Psoas muscle (tissue), 8 donors: ENCODE measurements at places on chromosomes 13 and 19. TPM values are rescaled to one million over a fixed set of nuclear protein-coding genes. Genes with fewer than 3 reads are reported as not detected.
A peak's percentile ranks its signal among the peaks of the same experiment; 100 is the strongest.

DNA sequence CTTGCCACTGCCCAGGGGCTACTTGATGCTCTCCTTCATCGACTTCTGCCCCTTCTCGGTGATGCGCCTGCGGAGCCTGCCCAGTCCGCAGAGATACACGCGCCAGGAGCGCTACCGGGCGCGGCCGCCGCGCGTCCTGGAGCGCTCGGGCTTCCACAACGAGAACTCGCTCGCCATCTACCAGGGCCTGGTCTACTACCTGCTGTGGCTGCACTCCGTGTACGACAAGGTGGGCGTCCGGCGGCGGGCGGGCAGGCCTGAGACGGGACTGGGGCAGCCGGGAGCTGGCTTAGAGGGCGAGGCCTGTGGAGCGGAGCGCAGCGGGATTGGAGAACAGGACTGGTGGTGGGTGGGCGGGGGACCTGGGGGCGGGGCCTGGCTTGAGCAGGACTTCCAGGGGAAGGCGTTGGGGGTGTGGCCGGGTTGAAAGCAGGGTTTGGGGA, 12.7 kb upstream of the PSMD8 start:
- peak; percentile 68 for DNase-seq
- no peak overlapping the region for H3K27ac ChIP-seq
- peaks cover 12% of the 10 kb centered on the region for H3K4me1 ChIP-seq
- peaks cover 12% of the 10 kb centered on the region for H3K27me3 ChIP-seq
- no peaks in the 10 kb centered on the region for H3K36me3 ChIP-seq

The FAM216B gene
- not detected for total RNA-seq

DNA sequence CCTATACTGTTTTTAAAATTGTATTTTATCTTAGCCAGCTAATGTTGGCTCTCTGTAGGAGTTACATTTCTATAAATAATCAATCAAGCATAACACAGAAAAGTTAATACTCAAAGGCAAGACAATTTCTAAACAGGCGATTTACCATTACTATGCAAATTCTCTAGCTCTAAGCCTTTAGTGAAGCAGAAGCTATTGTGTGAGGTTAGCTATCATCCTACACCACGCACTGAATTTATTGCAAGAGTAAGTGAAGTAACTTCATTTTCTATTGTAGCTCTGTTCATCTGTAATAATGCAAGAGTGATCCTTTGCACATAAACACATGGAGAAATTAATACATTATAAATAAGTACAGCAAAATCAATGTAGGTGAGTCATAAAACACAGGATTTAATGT, 439.3 kb downstream of the PCDH9 start:
- no peak for DNase-seq
- H3K27ac ChIP-seq, result no peak overlapping the region

- no peaks in the 10 kb centered on the region for H3K36me3 ChIP-seq
- no peak for DNase-seq
- H3K27ac ChIP-seq, result no peak overlapping the region
- no peaks in the 10 kb centered on the region for H3K4me1 ChIP-seq
- H3K4me3 ChIP-seq, result no peak overlapping the region
Measured at GRCh38 chr19:41111296-41111695, 2.9 kb upstream of the CYP2F1 start.

The IGFL2 gene
- total RNA-seq, result not detected

GRCh38 chr13:108270442-108270841, 924 bp downstream of the TNFSF13B start:
- no peaks in the 10 kb centered on the region for H3K36me3 ChIP-seq
- H3K4me3 ChIP-seq, result peak overlapping the region; percentile 62
- H3K27me3 ChIP-seq, result no peaks in the 10 kb centered on the region
- H3K4me1 ChIP-seq, result peaks cover 12% of the 10 kb centered on the region

The LENG9 gene
- 2.0 TPM for total RNA-seq

- no peak for DNase-seq
- H3K27ac ChIP-seq, result peak overlapping the region; percentile 27
- H3K36me3 ChIP-seq, result no peaks in the 10 kb centered on the region
Measured at GRCh38 chr19:38717051-38717450, 27.2 kb downstream of the CAPN12 start.

The NLRP5 gene
- total RNA-seq, result not detected

The ERICH6B gene
- total RNA-seq, result not detected

GRCh38 chr19:44800461-44800860, 8.4 kb upstream of the BCAM start:
- no peak overlapping the region for H3K4me3 ChIP-seq
- DNase-seq, result peak; percentile 86
- peaks cover 14% of the 10 kb centered on the region for H3K4me1 ChIP-seq
- no peaks in the 10 kb centered on the region for H3K27me3 ChIP-seq

- H3K27ac ChIP-seq, result no peak overlapping the region
- no peaks in the 10 kb centered on the region for H3K27me3 ChIP-seq
- H3K4me1 ChIP-seq, result no peaks in the 10 kb centered on the region
- no peak for DNase-seq
- H3K4me3 ChIP-seq, result no peak overlapping the region
Measured at GRCh38 chr13:34578471-34578870, 363.6 kb upstream of the NBEA start.

The SIGLEC8 gene
- total RNA-seq, result 0.14 TPM

The DZIP1 gene
- total RNA-seq, result 1.8 TPM

The IGLON5 gene
- not detected for total RNA-seq

DNA sequence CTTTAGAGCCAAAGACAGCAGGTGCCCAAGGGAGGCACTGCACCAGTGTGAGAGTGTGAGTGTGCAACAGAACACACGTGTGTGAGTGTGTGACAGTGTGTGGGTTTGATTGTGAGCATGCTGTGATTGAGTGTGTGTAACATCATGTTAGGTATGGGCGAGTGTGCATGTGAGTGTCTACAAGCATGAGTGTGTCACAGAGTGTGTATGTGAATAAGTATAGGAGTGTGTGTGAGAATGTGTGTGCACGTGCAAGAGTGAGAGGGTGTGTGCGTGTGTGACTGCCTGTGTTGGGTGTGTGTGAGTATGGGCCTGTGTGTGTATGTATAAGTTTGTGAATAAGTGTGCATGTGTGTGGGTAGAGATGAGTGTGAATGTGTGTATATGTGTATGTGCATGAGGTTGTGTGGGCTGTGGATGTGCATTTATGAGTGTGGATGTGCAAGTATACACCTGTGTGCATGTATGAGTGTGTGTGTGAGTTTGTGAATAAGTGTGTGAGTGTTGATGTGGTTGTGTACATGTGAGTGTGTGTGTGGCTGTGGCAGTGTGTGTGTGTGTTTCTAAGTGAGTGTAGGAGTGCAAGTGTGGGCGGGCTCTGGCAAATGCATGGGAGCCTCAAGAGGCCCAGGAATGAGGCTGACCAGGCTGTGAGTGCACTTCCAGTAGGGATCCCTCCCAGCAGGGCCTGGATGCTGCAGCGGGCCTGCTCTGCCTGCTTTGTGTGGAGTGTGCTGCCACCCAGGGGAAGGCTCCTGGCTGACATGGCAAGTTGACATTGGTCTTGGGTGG, 198.4 kb downstream of the COL4A1 start:
- peak overlapping the region; percentile 83 for H3K27ac ChIP-seq
- H3K4me3 ChIP-seq, result no peak overlapping the region
- peak; percentile 78 for DNase-seq
- peaks cover 13% of the 10 kb centered on the region for H3K4me1 ChIP-seq

DNA sequence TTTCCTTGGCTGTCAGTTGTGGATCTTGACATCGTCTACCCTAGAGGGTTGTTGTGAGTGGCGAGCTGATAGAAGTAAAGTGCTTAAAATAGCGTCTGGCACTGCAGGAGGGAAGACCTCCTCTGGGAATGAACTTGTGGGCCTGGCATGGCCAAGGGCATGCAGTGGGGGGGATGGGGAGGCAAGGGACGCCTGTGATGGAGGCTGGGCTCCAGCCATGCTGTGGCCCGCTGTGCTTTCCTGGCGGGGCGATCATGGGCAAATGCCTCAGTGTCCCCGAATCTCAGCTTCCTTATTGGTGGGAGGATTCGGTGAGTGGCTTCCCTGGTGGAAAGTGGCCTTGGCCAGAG, 10.7 kb downstream of the CARM1 start:
- H3K4me1 ChIP-seq, result peaks cover 81% of the 10 kb centered on the region
- H3K27ac ChIP-seq, result peak overlapping the region; percentile 96
- H3K36me3 ChIP-seq, result no peaks in the 10 kb centered on the region
- peak; percentile 68 for DNase-seq
- no peaks in the 10 kb centered on the region for H3K27me3 ChIP-seq

DNA sequence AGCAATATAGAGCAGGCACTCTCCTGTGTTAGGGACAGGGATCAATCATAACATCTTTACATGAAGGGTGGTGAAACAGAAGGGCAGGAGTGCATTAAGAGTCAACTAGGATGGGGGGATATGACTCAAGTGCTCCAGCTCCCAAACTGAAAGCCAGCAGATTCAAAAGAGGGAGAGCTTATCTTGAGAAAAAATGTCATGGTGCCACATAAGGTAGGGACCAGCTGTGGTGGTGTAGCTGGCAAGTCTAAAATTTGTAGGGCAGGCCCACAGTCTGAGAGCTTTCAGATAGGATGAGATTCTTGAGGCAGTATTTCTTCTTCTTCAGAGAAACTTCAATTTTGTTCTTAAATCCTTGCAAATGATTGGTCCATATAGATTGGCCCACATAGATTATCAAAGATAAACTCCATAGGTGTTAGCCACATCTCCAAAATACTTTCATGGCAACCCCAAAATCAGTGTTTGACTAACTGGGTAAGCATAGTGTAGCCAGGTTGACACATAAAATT, 19.1 kb downstream of the DNAJC15 start:
- H3K4me1 ChIP-seq, result no peaks in the 10 kb centered on the region
- H3K4me3 ChIP-seq, result no peak overlapping the region
- no peak for DNase-seq
- H3K27ac ChIP-seq, result no peak overlapping the region

DNA sequence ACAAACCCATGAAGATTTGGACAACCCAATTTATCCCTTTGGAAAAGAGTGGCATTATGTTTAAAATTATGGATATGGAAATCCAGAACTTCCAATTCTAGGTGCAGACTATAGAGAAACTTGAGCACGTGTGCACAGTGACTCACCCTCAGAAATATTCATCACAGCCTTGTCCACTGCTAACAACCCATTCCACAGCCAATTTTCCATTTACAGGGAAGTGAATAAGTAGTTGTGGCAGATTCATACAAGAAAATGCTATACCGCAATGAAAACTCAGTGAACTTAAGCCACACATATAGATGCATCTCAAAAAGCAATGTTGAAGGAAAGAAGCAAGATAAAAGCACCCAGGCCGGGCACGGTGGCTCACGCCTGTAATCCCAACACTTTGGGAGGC, 133.3 kb downstream of the USP12 start:
- H3K36me3 ChIP-seq, result no peaks in the 10 kb centered on the region
- no peaks in the 10 kb centered on the region for H3K4me1 ChIP-seq
- no peak for DNase-seq
- peaks cover 6% of the 10 kb centered on the region for H3K27me3 ChIP-seq

The POP4 gene
- 45.9 TPM for total RNA-seq

The ZNF493 gene
- 5.4 TPM for total RNA-seq

The LRCH1 gene
- 4.8 TPM for total RNA-seq

DNA sequence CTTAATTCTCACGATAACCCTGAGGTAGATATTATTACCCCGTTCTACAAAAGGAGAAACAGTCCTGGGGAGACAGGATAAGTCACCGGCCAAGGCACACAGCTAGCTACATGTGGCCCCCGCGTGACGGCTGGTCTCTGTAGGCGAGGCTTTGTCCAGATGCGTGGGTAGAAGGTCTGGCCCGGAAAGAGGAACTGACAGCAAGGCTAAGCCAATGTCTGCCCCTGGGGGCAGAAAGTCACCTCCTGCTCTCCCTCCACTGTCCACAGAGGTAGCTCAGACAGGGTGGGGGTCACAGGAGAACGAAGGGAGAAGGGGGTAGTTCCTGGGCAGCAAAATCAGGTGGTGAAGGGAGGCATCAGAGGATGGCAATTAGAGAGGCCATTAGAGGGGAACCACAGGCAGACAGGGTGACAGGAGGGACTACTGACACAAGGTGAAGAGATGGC, 1.8 kb downstream of the APOC4 start:
- peak; percentile 68 for DNase-seq
- H3K4me3 ChIP-seq, result no peak overlapping the region
- H3K36me3 ChIP-seq, result no peaks in the 10 kb centered on the region
- H3K4me1 ChIP-seq, result no peaks in the 10 kb centered on the region
- no peak overlapping the region for H3K27ac ChIP-seq
- H3K27me3 ChIP-seq, result no peaks in the 10 kb centered on the region

The PRODH2 gene
- not detected for total RNA-seq

- peaks cover 8% of the 10 kb centered on the region for H3K36me3 ChIP-seq
- H3K4me1 ChIP-seq, result no peaks in the 10 kb centered on the region
- H3K4me3 ChIP-seq, result no peak overlapping the region
- no peak overlapping the region for H3K27ac ChIP-seq
Measured at GRCh38 chr13:51953347-51954195, 57.7 kb downstream of the ATP7B start.
